NCI-H2081 (cell line): ENCODE measurements at places on chromosomes 4 and X.

GRCh38 chr4:76238236-76238635 lies 13.3 kb upstream of the FAM47E start:
- DNase-seq = no peak

- DNase-seq = peak; percentile 84
These were observed 12.7 kb downstream of the MAML3 start for GRCh38 chr4:140141210-140141835.

GRCh38 chr4:181529537-181529936 lies 713.7 kb upstream of the TENM3 start:
- no peak for DNase-seq

DNA sequence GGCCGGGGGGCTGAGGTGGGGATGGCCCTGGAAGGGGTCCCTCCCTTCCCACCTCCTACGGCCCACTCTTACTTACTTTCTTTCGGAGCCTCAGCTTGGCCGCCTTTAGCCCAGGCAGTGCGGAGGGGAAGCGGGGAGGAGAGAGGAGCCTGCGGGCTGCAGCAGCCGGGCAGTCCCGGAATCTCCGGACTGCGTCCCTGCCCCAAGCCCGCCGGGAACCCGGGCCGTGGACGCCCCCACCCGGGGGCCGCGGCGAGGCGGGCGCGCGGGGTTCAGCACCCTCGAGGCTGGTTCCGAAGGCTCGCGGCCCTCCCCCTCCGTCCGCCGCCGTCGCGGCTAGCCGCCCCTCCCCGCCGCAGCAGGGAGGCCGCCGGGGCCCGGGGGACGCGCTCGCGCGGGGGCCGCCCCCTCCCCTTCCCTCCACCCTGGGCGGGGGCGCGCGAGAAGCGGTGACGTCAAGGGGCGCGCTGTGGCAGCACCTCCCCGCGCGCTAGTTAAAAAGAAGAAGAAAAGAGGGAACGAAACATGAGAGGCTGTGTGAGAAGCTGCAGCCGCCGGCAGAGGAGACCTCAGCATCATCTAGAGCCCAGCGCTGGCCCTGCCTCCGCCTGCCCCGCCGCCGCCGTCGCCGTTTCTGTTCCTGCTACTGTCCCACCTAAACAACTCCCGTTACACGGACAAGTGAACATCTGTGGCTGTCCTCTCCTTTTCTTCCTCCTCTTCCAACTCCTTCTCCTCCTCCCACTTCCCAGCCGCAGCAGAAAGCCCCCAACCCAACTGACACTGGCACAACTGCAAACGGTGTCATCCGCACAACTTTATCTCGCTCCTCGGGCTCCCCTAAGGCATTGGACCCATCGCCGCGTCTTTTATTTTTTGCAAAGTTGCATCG lies at the start of gene HHIP:
Gene HHIP, plus strand, starts transcription at position 526 of the 892 bp plus-strand sequence. CDS start 520 bp downstream, outside the sequence.
- DNase-seq = peak; percentile 32

GRCh38 chr4:74330295-74330750 lies 22.1 kb downstream of the EPGN start:
- no peak for DNase-seq

DNA sequence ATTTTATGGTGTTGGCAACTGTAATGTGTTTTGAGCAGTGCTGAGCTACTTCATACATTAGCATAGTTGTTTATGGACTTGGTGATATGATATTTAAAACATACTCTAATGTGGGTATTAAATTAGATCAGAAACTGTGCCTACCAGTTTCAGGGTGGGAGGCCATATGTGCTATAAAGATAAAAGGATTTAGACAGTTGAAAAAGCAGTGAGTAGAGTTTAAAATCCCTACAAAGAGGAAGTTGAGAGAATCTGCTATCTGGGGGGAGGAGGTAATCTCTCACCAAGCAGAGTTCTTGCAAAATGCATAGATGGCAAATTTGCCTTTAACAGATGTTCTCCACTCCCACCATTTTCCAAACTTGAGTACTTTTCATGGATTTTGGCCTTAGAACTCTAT lies 154.5 kb downstream of the SPOCK3 start:
- DNase-seq = no peak

DNA sequence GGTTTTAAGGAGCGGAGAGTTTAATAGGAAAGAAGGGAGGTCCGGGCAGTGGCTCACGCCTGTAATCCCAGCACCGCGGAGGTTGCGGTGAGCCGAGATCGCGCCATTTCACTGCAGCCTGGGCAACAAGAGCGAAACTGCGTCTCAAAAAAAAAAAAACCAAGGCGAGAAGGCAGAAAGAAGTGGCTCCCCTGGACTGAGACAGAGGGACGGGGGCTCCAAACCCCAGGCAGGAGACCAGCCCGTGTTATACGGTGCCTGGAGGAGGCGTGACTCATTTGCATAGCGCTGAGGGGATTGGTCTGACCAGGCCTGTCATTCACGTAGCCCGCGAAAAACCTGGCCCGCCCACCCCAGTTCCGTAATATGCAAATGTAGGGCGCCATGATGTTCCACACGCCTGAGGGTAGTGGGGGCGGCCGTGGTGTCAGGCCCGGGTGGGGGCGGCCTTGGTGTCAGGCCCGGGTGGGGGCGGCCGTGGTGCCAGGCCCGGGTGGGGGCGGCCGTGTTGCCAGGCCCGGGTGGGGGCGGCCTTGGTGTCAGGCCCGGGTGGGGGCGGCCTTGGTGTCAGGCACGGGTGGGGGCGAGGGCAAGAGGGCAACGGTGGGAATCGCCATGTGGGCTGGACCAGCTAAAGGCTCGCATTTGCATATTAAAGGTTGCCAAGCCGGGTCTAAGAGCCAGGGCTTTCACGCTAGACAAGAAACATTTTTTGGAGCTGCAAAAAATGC lies 2.1 kb downstream of the PLCXD1 start:
- no peak for DNase-seq

GRCh38 chr4:84673475-84674240 lies 90.7 kb downstream of the CDS1 start:
- no peak for DNase-seq

GRCh38 chrX:15838017-15838416 lies 16.6 kb downstream of the AP1S2 start:
- DNase-seq = no peak

DNA sequence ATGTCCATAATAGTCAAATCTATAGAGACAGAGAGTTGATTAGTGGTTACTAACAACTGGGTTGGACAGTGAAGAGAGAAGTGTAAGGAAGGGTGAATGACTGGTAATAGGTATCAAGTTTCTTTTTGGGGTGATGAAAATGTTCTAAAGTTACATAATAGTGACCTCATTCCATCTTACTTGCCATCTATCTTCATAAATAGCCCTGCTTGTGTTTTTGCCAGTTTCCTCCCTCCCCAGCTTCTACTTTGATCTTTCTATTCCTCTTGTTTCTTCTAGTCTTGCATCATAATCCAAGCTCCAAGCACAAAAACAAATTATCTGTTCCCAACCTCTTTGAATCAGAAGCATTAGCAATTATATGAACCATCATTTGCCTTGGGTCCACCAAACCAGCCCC lies 40.2 kb upstream of the TET2 start:
- no peak for DNase-seq

DNA sequence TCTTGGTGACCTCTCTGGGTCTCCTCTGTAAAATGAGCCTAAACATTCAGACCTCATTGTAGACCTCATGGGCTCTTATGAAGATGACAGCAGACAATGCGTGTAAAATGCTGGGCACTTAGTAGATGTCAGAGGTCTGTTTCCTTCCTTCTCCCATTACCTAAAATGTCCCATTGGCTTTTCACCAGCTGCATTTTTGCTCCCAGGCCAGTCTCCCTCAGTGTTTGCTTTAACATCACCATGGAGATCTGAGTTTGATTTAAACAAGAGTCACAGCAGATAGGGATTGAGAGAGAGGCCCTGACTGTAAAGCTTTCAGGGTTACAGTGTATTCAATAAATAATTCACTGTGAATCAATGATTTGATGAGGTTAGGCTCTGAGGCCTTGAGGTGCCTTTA lies 24.3 kb downstream of the PSAPL1 start:
- DNase-seq = no peak

- DNase-seq = peak; percentile 39
These were observed 731 bp downstream of the BRWD3 start for GRCh38 chrX:80808881-80809411.

DNA sequence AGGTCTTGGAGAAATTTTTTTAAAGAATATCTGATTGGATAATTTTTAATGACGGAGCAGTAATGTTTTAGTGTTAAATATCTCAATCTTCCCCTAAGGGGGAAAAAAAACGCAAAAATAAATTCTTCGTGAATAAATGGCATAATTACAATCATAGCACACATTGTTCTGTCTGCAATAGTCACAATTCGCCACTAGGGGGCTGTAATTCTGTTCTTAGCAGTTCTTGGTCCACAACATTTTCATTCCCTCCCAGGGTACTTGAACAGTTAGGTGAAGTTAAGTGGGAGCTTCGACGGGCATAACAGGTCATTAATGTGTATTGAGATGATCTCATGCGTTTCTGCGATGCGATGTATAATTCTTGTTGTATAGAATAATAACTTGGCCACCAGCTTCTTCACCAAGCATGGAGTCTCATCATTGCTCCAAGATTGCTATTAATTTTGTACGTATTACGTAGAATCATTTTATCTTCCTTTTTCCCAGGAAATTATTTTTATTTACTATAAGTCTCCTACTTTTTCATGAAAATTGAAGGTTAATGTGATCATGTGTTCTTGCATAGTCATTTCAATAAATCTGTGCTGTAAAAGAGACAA lies 27.2 kb downstream of the HTR2C start:
- peak; percentile 48 for DNase-seq

DNA sequence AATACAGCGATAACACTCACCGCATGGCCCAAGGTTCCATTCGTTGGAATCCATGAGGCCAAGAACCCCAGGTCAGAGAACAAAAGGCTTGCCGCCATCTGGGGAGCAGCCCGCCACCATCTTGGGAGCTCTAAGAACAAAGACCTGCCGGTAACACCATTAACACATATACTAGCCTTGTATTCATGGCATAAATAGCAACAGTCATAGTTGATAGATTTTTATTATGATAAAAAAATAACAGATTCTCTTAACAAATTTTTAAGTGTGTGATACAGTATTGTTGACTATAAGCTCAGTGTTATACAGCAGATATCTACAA lies 309.4 kb downstream of the GLUD2 start:
- DNase-seq = no peak

DNA sequence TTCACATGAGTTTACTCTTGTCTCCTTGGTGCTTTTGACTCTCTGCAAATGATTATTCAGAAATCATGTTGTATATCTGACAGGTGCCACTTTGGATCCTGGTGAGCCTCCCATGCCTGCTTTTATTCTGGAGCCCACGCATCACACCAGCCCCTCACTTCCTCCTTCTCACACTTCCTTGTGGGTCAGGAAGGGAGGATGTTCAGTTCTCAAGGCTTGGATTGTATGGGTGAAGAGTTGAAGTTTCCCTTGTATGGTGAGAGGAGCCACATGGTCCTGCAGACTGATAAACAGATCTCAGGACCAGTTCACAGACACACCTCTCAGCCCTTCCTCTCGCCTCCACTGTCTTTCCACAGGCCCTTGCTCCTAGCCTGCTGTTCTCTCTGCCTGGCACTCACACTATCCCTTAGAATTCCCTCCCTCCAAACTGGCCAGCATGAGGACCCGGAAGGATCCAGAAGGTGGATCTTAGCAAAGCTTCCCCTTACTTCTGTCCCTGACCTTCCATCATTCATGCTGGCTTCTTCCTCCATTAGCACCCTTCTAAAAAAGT lies 92.1 kb downstream of the STK32B start:
- no peak for DNase-seq

DNA sequence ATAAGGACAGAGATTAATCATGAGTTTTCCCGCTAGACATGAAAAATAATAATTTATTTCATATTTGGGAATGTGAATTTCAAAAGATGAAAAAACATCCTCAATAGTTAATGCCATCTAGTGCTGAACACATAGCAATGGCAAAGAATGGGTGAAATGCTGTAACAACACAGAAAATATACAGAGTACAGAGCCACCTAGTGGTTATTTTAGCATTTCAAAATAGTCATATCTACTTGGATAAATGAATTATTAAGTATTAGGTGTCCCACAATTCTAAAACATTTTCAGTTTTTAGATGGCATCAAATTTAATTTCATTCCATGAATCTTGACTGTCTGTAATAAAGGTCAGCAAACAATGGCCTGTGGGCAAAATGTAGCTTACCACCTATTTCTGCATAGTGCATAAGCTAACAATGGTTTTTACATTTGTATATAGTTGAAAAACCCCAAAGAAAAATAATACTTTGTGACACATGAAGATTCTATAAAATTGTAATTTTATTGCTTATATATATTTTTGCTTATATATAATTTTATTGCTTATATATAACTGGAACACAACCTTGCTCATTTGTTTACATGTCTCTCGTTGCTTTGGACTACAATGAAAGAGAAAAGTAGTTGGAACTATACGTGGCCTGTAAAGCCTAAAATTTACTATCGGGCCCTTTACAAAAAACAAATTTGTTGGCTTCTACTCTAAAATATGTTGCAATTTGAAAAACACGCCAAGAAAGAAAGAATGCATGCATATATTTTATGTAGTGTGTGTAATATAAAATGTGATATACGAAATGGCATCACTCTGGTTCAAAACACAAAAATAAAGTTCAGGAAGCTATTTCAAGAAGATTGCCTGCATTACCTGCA lies 99.1 kb upstream of the FAM47C start:
- peak; percentile 59 for DNase-seq

- DNase-seq = no peak
These were observed 28.1 kb downstream of the STARD8 start for GRCh38 chrX:68675571-68675970.

DNA sequence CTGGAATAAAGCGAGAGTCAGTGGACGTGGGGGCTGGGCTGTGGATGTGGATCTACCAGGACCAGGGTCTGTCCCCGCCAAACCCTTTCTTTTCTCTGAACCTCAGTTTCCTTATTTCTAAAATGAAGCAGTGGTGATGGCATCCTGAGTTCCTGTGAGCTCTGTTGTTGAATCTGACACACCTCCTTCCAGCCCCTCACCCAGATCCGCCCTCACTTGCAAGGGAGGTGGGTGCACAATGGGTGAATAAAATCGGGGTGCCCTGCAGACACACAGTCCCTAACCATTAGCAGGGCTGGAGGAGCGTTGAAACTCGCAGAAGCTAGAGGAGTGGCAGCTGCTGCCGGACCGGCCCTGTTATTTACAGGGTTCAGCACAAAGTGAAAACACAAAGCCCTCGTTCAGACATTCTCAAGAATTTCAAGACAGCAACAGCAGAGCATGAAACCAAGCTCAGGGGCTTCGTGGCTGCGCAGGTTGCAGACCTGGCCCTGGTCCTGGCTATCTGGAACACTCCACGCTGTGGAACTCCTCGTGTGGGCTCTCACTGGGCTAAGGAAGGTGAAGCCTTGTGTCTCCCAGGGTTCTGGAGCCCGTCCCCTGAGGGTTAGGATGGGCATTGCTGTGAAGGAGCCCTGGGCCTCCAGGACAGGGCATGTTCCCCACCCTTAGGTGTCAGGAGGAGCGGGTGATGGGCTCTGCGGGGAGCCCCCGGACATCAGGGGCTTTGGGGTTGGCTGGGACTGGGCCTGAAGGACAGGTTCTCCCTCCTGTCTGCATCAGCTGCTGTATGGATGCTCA lies 42.9 kb downstream of the PSAPL1 start:
- no peak for DNase-seq

GRCh38 chrX:134813697-134814096 lies 155.4 kb upstream of the PLAC1 start:
- DNase-seq = no peak

DNA sequence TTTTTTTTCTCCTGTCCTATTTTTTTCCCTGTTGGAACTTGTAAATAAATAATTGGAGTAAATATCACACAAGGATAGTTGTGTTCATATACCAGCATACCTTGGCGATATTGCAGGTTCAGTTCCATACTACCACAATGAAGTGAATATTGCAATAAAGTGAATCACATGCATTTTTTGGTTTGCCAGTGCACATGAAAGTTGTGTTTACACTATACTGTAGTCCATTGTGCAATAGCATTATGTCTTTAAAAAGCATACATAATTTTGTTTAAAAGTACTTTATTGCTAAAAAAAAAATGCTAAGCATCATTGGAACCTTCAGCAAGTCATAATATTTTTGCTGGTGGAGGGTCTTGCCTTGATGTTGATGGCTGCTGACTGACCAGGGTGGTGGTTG lies 88.6 kb downstream of the GSTCD start:
- no peak for DNase-seq
